H1 (cell line): ENCODE measurements at places on chromosomes 5 and 9.

DNA sequence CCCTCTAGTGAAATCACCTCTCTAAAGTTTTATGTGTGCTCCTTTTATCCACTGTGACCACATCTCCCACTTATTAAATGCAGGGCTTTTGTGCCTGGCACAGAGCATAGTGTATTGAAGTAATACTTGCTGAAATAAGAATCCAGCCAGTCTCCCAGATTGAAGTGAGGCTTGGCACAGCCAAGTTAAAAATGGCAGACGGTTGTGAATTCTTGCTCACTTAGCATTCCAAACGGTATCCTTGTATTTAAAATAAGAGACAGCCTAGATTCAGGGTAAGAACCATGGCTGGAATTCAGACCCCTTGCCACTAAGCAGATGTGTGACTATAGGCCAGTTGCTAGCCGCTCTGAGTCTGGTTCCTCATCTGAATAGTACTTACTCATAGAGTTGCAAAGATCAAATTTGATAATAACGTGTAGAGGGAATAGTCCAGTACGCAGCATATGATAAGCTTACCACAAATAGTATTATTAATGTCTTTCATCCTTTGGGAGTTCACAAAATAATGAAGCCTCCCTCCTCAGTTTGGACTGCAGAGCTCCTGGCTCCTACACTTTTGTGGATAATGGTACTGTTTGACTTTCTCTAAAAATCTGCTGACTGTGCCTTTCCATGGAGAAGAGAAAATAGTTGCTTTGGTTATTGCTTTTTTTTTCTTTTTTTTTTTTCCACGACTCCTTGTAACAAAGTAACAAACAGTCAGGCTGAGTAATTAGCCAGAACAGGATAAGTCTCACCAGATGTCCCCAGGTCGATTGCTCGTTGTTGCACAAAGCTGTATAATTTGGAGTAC lies 51.5 kb downstream of the FGF1 start:
- no peak overlapping the region for H3K27ac ChIP-seq
- no peak for DNase-seq
- H3K4me1 ChIP-seq = no peaks in the 10 kb centered on the region
- no peak overlapping the region for H3K4me3 ChIP-seq

DNA sequence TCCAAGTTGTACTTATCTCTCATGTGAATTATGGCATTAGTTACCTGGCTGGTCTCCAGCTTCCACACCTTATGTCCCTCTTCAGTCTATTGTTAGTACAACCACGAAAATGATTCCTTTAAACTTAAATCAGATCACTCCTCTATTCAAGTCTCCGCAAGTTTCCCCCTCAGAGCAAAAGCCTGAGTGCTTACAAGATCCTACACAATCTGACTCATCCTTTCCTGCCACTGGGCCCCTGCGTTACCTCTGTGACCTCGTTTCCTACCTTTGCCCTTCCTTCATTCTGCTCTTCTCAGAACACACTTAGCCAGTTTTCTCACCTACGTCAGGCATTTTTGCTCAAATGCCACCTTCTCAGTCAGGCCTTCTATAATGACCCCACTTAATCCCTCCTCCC lies 45.1 kb upstream of the GLIS3 start:
- no peaks in the 10 kb centered on the region for H3K27me3 ChIP-seq
- H3K4me1 ChIP-seq = no peaks in the 10 kb centered on the region
- DNase-seq = no peak
- H3K27ac ChIP-seq = no peak overlapping the region
- H3K36me3 ChIP-seq = no peaks in the 10 kb centered on the region

DNA sequence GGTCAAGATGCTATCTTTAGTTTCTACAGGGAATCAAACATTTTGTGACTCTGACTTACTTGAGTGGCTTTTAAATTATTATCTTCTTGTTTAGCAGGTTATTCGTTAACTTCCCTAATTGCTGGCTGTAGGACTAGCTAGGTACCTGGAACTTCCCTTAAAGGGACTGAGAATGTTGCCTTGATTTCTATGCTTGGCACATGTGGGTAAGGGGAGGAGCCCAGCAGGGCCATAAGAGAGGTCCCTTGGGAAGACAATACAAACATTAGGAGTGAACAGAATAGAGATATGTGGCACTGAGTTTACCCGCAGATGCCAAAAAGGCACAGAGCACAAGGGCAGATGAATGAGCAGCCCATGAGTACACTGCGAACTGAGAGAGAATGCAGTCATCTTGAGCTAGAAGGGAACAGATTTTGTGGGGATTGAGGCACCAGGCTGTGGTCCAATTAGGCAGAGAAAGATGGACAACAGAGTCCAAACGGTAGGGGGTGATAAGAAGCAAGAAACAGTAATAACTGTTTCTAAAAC lies 9.8 kb downstream of the CKMT2 start:
- H3K4me1 ChIP-seq = no peaks in the 10 kb centered on the region
- no peak overlapping the region for H3K4me3 ChIP-seq
- 0 out of 2 replicates have a peak, but pooled peaks cover 4% of the 10 kb centered on the region for H3K36me3 ChIP-seq
- no peak for DNase-seq
- no peaks in the 10 kb centered on the region for H3K27me3 ChIP-seq
- H3K27ac ChIP-seq = no peak overlapping the region

DNA sequence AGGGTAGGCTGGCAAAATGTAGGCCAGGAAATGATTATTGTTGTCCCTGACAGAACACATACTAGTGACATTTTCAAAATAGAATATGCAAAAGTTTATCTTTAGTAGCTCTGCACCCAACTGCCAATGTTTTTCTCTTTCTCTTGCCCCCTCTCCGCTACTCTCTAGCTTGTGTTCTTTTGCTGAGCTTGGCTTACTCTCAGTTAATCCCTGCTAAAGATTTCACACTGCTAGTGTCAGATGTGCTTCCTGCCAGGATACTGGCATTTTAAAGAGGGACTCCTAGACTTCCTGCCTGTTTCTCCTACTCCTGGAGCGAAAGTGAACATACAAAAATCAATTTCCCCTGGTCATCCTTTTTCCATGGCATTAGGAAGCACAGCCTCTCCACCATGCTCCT lies 260.5 kb downstream of the ARRDC3 start:
- no peaks in the 10 kb centered on the region for H3K36me3 ChIP-seq
- no peak overlapping the region for H3K4me3 ChIP-seq
- no peaks in the 10 kb centered on the region for H3K27me3 ChIP-seq
- DNase-seq = no peak
- no peaks in the 10 kb centered on the region for H3K4me1 ChIP-seq

DNA sequence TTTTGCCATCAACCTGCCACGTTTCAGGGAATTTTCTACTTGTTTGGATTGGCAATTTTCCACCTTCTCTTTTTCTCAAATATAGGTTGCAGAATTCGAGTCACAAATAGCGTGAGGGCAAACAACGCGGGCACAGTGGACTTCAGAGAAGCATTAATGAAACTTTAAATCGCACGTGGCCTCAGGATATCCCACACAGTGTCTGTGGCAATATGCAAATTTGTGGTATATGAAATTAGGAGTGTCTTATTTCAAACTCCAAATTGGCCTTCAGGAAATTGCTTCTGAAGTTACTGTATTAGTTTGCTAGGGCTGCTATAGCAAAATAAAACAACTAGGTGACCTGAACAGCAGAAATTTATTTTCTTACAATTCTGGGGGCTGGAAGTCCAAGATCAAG lies 91.2 kb downstream of the MTRR start:
- no peak for DNase-seq
- no peak overlapping the region for H3K27ac ChIP-seq
- H3K4me1 ChIP-seq = no peaks in the 10 kb centered on the region
- H3K4me3 ChIP-seq = no peak overlapping the region
- no peaks in the 10 kb centered on the region for H3K36me3 ChIP-seq

- no peak overlapping the region for H3K4me3 ChIP-seq
- H3K4me1 ChIP-seq = no peaks in the 10 kb centered on the region
- H3K27me3 ChIP-seq = no peaks in the 10 kb centered on the region
- H3K27ac ChIP-seq = no peak overlapping the region
Measured at GRCh38 chr9:80204054-80204453, 632.3 kb downstream of the TLE4 start.
